Activated CD8-positive, alpha-beta memory T cell treated with anti-CD3 and anti-CD28 coated beads for 1 hour (primary cell): ENCODE measurements at places on chromosomes 4 and X.

DNA sequence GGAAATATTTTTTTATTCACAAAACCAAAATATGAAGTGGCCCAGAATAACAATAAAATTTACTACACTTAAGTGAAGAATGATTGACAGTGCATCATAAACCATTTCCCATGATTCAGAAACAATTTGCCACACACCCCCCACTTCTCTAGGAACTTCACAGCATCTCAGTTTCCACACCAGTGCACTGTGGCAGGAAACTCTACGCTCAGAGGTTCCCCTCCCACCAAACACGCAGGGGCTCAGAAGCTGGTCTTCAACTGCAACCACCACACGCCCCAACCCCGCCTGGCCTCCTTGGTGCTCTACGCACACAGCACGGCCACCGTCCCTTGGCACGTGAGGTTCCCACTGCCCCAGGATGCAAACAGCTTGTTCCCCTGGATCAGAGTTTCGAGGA, 63.7 kb downstream of the ZFYVE28 start:
- DNase-seq: no peak

DNA sequence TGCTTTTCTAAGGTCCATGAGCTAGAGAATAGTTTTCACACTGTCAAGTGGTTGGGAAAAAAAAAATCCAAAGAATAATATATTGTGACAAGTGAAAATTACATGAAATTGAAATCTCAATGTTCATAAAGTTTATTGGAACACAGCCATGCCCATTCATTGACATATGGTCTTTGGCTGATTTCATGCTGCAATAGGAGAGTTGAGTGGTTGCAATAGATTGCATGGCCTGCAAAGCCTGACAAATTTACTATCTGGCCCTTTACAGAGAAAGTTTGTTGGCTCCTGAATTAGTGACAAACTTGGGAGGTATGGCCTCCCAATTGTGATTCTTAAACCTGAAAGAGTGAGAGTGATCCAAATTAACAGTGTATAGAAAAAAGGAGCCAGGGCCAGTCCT, 115.5 kb upstream of the FAM9C start:
- DNase-seq: no peak

GRCh38 chr4:78720994-78721677, 55.0 kb upstream of the BMP2K start:
- DNase-seq: no peak

DNA sequence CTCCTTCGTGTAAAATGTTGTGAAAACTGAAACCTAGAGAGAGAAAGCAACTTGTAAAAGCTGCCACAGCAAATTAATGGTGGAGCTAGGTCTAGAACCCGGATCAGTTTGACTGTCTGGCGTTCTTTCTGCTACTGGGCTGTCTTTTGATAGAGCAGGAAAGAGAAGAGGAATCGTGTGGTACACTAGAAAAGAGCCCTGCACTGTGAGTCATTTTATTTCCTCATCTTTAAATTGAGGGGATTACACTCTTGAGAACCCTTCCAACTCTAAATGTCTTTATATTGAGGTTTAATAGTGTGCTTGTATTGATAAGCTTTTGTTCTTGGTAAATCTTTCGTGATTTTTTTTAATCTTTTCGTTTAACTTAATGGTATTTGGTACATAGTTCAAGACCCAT, 4.3 kb downstream of the WDR44 start:
- no peak for DNase-seq

DNA sequence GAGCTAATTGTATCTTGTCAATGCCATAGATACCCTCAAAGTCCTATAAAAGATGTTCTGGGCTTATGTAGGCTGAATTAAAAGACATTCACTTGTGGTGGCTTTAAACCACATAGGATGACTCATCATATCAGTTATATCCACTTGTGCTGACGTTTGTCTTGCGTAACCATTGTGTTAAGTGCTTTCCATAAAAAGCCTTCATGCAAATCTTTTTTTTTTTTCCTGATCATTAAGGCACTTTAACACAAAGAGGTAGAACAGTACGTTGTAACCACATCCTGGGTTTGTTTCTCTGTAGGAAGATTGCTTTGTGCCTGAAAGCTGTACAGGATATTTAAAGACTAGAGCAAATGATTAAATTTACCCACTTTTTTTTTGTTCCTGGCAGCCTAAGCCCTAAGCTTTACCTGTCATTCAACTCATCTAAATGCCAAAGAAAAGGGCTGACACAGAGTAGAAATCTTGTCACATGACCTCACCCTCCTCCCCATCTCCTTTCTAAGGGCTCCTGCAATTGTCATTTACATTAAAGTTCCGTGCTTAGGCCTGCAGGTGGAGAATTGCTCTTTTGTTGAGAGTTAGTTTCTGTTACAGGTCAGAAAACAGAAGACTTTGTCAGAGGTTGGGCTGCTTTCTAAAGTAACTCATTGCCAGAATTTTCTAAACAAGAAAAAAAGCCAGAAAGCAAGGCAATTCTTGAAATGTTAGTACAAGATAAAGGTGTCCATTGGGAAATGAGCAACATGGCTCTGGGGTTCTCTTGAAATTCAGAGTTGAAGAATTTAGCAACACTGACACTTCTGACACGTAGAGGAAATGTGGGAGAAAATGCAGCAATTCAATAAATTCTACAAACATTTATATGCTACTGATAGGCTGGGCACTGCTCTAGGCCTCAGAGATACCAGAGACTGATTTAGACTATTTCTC, 555.6 kb downstream of the PPARGC1A start:
- no peak for DNase-seq

- DNase-seq: no peak
Observed at GRCh38 chrX:71320126-71320525, 18.6 kb downstream of the ITGB1BP2 start.

GRCh38 chrX:111490688-111491087, 20.8 kb upstream of the SERTM2 start:
- DNase-seq: no peak

- DNase-seq: no peak
Observed at GRCh38 chrX:153744210-153745066, 19.6 kb upstream of the PLXNB3 start.

DNA sequence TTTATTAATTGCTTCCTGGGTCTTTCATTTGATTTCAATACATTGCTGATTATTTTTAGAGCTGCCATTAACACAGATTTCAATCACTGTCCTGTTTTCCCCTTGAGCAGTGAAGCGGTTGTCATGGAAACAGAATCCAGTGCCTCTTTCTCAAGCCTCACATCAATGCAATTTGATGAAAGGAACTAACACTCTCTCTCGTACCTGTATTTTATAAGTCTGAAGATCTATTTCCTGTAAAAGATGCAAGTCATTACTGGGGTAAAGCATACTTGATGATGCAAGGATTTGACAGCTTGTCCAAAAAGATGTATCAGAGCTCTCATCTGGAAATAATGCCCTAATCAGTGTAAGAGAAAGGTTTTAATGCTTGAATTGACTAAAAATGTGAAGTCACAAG, 17.9 kb upstream of the GASK1B start:
- DNase-seq: no peak

- no peak for DNase-seq
Observed at GRCh38 chrX:9882669-9883446, 84.3 kb upstream of the CLDN34 start.

DNA sequence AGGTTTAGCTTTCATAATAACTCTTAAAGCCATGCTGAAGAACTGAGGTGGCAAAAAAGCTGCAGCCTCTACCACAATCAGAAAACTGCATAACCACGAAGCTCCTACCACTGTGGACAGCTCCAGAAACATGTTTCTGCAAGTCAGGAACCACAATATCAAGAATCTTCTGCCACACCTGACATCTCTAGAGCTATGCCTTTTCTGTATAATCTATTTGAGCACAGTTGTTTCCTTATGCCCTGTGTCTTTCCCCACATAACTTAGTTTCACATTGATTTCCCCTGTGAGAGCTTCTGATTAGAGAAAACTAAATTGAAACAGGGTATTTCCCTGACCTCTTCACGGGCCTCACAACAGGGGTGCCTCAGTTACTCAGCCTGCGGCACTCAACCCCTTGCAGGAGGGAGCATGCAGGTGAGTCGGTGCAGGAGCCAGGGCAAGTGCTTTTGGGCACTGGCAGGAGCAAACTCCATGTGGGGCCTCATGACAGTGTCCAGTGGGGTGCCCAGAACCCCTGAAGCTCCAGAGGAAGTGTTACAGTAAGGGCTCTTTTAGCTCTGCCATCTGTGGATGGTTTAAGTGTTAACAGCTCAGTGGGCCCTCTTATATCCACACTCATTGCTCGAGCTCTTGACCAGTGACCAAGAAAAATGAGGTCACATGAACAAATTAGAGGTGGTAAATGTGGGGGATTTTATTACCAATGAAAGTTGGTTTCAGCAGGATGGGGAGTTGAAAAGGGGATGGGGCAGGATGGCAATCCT, 132.8 kb upstream of the BMP3 start:
- DNase-seq: no peak

GRCh38 chr4:38024206-38024509, 64.0 kb downstream of the PTTG2 start:
- no peak for DNase-seq

GRCh38 chr4:11354531-11354930, 74.2 kb downstream of the HS3ST1 start:
- no peak for DNase-seq

GRCh38 chr4:102783006-102783405, 22.2 kb upstream of the MANBA start:
- DNase-seq: no peak

DNA sequence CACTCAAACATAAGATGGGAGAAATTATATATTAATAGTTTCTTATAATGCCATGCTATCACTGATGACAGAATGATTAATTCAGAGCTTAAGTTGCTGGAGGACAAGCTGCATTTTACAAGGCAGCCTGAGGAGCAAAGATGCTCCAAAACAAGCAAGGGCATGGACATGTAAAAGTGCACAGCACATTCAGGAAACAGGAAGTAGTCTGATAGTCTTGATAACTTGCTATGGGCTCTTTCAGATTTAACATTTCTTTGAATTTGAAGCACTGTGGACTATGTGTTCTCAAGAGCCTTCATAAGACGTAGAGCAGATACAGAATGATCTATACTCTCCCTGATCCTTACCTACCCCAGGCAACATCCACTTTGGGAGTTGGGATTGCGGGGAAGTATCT, 50.0 kb downstream of the AMMECR1 start:
- DNase-seq: no peak

GRCh38 chr4:10164877-10165283, 48.3 kb upstream of the WDR1 start:
- DNase-seq: no peak

- no peak for DNase-seq
Observed at GRCh38 chr4:8104491-8105305, 53.9 kb downstream of the ABLIM2 start.

- DNase-seq: no peak
Observed at GRCh38 chr4:83174844-83175414, 60.4 kb upstream of the PLAC8 start.

DNA sequence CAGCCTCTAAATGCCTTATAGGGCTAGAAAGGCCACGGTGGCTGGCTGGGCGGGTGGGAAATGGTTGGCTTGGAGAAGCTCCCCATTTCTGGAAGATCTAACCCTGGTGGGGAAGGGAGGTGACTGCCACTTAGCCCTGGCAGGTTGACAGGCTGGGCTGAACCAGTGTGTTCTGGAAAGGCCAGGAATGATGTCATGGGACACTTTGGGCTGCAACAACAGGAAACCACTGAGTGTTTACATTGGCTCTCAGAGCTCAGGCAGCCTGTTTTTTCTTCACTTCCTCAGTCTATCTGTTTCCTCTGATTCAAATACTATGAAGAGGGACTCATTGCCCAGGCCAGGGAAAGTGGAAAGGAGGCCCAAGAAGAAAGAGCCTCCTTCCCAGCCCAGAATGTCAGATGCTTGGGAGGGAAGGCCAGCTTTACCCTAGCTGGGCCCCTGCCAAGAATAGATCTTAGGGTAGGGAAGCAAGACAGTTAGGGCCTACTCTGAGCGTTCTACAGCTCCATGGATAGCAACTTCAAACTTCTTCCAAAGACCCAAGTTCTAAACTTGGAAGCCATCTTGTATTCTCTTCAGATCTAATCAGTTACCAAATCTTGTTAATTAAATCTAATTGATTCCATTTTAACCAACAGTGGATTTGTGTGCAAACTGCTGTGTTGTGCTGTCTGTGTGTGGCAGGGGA, 65.8 kb upstream of the MSN start:
- DNase-seq: peak; percentile 19

- no peak for DNase-seq
Observed at GRCh38 chr4:164056426-164057142, 562.1 kb downstream of the TMA16 start.

GRCh38 chr4:108203377-108203776, 34.6 kb upstream of the LEF1 start:
- DNase-seq: no peak

GRCh38 chr4:126427853-126428252, 1113.1 kb downstream of the FAT4 start:
- DNase-seq: no peak

- DNase-seq: no peak
Observed at GRCh38 chr4:74311696-74312313, 3.5 kb downstream of the EPGN start.

GRCh38 chr4:184163813-184164212, 53.9 kb downstream of the ENPP6 start:
- DNase-seq: no peak

DNA sequence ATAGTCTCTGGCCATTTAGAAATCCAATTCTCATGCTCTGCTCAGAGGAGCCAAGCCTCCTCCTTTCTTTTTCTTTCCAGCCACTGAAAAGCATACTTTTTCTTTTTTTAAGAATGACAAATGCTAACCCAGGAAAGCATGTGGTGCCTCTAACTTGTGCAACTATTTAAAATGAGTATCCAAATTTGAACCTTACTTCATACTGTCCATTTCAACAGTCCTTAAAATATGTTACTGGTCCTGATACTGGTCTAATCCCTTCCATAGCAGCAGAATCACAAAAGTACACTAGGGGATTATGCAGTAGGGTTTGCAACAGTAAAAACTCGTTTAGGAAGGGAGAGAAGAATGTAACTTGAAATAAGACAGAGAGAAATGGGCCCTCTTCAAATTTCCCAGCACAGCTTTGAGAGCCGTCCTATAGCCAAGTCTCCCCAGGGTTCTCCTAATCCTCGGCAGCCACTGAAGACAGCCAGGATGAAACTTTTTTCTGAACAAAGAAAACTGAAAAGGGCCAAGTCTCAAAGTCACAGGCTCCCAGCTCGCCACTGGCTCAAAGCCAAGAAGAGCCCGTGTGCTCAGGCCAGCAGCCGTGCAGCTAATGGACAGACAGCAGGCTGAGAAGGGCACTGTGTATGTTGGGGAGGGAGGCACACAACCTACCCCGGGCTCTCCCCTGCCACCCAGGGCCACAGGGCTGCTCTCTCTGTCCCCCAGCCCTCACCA, 39.5 kb downstream of the GPC4 start:
- no peak for DNase-seq

GRCh38 chr4:110371016-110371770, 104.8 kb upstream of the ENPEP start:
- DNase-seq: no peak

- DNase-seq: no peak
Observed at GRCh38 chrX:148522006-148522405, 21.6 kb downstream of the AFF2 start.

- DNase-seq: no peak
Observed at GRCh38 chr4:3312362-3312761, 19.5 kb downstream of the RGS12 start.

- DNase-seq: no peak
Observed at GRCh38 chrX:19904778-19905367, 17.5 kb upstream of the SH3KBP1 start.

GRCh38 chr4:152164561-152164960, 371.3 kb downstream of the FBXW7 start:
- no peak for DNase-seq
